Psoas muscle (tissue), 8 donors: ENCODE measurements at places on chromosomes 6 and 20. TPM values are rescaled to one million over a fixed set of nuclear protein-coding genes. Genes with fewer than 3 reads are reported as not detected.

Gene SIRPD
- not detected for total RNA-seq

Gene PRPH2
- total RNA-seq, result 4.9 TPM

Gene TMEM242
- total RNA-seq, result 12.7 TPM

- H3K36me3 ChIP-seq, result peaks cover 10% of the 10 kb centered on the region
- DNase-seq, result no peak
- peaks cover 3% of the 10 kb centered on the region for H3K27me3 ChIP-seq
These were observed 54.3 kb downstream of the ADGRF5 start for GRCh38 chr6:46867411-46867810.

GRCh38 chr20:19784511-19785172 lies 26.6 kb downstream of the RIN2 start:
- H3K36me3 ChIP-seq, result no peaks in the 10 kb centered on the region
- H3K27ac ChIP-seq, result peak overlapping the region; percentile 63
- peaks cover 39% of the 10 kb centered on the region for H3K4me1 ChIP-seq
- H3K27me3 ChIP-seq, result no peaks in the 10 kb centered on the region

DNA sequence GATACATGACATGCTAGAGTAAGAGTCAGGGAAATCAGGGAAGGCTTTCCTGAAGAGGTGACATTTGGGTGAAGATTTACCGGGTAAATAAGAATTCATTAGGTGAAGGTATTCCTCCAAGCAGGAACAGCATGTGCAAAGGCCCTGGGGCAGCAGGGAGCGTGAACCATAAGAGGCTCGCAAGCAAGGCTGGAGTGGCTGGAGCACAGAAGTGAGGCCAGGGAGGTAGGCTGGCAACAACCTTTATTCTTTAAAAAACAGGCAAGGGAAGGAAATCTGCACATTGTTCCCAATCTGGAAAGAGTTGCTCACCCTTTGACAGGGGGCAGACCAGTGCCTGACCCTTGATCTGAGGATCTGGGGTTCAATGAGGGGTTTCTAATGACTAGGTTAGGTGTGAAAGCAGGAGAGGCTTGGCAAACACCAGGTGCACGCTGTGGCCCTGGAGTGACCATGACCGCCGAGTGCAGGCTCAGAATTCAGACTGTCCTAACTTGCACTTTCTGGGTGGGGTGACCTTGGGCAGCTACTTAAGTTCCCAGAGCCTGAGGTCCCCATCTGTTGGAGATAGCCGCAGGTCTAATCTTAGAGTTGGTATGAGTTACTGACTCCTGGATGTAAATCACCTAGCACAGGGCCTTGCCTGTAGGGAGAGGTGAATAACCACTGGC lies 1.9 kb downstream of the KIAA1755 start:
- no peaks in the 10 kb centered on the region for H3K4me1 ChIP-seq
- no peaks in the 10 kb centered on the region for H3K36me3 ChIP-seq
- no peak overlapping the region for H3K4me3 ChIP-seq
- DNase-seq, result no peak
- H3K27ac ChIP-seq, result no peak overlapping the region

- H3K27ac ChIP-seq, result no peak overlapping the region
- no peak overlapping the region for H3K4me3 ChIP-seq
- no peak for DNase-seq
- H3K4me1 ChIP-seq, result peaks cover 2% of the 10 kb centered on the region
These were observed 36.2 kb upstream of the BAG2 start for GRCh38 chr6:57135885-57136284.

DNA sequence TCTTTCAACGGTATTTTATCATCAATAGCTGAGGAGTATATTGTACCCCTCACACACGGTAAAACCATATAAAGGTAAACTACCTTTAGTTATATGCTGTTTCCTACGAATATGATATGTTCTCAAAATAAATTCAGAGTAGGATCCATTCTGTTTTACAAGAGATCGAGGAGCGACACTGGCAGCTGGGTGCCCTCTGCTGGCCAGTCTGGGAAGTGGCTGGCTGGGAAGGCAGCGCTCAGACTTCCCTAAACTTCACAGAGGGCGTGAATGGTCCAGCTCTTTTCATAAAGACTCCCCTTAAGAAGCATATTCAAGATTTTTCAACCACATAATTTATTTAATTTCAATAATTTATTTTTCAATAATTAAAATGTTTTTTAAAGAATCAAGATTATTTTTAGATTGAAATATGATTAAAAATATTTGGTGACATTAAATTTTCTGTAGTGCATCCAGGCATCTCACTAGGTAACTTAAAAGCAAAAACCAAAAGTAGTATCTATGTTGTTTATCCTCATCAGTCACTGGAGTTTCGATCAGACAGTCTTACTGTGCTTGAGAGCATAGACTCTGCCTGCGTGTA lies 187.5 kb upstream of the PDE10A start:
- no peaks in the 10 kb centered on the region for H3K4me1 ChIP-seq
- peaks cover 15% of the 10 kb centered on the region for H3K27me3 ChIP-seq
- no peaks in the 10 kb centered on the region for H3K36me3 ChIP-seq
- no peak overlapping the region for H3K27ac ChIP-seq

- peaks cover 13% of the 10 kb centered on the region for H3K4me1 ChIP-seq
- no peak overlapping the region for H3K27ac ChIP-seq
- DNase-seq, result no peak
- no peaks in the 10 kb centered on the region for H3K27me3 ChIP-seq
- H3K4me3 ChIP-seq, result no peak overlapping the region
These were observed 73.9 kb upstream of the ZNFX1 start for GRCh38 chr20:49351775-49352174.

DNA sequence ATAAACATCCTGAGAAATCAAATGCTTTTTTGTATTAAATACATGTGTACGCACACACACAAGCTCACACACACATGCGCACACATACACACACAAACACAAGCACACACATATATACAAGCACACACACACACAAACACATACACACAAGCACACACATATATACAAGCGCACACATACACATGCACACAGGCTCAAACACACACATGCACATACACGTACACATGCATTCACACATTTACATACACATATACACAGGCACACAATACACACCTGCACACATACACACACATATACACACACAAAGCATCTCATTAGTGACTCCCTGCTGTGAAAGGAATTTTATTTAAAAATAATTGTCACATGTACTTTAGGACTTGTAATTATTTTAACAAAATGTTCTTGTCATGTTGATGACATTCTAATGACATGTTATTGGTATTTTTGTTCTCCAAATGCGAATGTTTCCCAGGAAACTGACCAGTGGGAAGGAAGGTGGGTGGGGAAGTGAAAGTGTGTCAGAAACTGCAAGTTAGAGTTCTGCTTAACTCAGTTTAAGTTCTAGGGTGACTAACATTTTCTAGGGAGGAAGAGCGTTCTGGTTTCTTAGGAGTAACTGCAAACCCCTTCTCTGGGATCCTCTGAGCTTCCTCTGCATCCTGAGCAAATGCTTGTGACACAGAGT lies 113.9 kb upstream of the ZNF217 start:
- no peak for DNase-seq
- H3K27me3 ChIP-seq, result no peaks in the 10 kb centered on the region
- H3K36me3 ChIP-seq, result no peaks in the 10 kb centered on the region

- H3K36me3 ChIP-seq, result no peaks in the 10 kb centered on the region
- no peaks in the 10 kb centered on the region for H3K27me3 ChIP-seq
- H3K4me1 ChIP-seq, result no peaks in the 10 kb centered on the region
- H3K27ac ChIP-seq, result no peak overlapping the region
These were observed 1009.3 kb downstream of the GRIK2 start for GRCh38 chr6:102402635-102403329.

- no peak overlapping the region for H3K4me3 ChIP-seq
- H3K27me3 ChIP-seq, result no peaks in the 10 kb centered on the region
- peaks cover 91% of the 10 kb centered on the region for H3K36me3 ChIP-seq
- H3K27ac ChIP-seq, result no peak overlapping the region
- H3K4me1 ChIP-seq, result peaks cover 2% of the 10 kb centered on the region
- DNase-seq, result no peak
These were observed 70.4 kb upstream of the SYNJ2 start for GRCh38 chr6:157911278-157911677.

DNA sequence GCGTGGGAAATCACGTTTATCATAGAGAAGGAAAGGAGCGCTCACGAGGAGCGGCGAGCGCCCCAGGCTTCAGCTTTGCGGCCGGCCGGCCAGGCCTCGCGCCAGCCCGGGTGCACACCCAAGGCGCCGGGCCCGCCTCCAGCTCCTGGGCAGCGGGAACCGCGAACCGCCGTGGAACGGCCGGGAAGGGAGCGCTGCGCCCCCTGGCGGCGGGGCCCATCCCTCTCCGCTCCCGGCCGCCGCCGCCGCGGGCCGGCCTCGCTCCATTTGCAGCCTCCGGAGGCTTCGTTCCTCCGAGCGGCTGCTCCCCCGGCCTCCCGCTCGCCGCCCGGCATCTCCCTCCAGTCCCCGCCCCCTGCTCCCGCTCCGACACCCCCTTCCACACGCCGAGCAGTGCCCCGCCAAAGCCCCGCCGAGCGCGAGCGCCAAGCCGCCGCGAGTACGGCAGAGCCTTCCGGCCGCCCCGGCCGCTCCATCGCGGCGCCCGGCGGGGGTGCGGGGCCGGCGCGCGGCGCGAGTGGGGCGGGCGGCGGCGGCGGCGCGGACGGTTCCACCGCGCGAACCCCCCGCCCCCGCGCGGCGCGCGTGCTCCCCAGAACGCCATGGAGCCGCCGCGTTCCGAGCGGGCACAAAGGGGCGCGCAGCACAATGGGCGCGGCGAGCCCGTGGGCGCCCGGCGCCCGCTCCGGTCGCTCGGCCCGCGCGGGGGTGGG lies 946 bp downstream of the BEND3 start:
- no peaks in the 10 kb centered on the region for H3K36me3 ChIP-seq
- no peaks in the 10 kb centered on the region for H3K27me3 ChIP-seq
- peaks cover 12% of the 10 kb centered on the region for H3K4me1 ChIP-seq
- peak; percentile 90 for DNase-seq
- H3K4me3 ChIP-seq, result peak overlapping the region; percentile 94

GRCh38 chr20:25058051-25058846 lies at the start of gene ACSS1:
ACSS1 (minus strand) TSS chr20:25058139; CDS start chr20:25058102, 37 bp downstream.
- no peaks in the 10 kb centered on the region for H3K27me3 ChIP-seq
- H3K36me3 ChIP-seq, result no peaks in the 10 kb centered on the region
- peaks cover 40% of the 10 kb centered on the region for H3K4me1 ChIP-seq
- peak; percentile 84 for DNase-seq
- H3K27ac ChIP-seq, result peak within 1 kb of the TSS; percentile 83
- peak within 1 kb of the TSS; percentile 86 for H3K4me3 ChIP-seq

DNA sequence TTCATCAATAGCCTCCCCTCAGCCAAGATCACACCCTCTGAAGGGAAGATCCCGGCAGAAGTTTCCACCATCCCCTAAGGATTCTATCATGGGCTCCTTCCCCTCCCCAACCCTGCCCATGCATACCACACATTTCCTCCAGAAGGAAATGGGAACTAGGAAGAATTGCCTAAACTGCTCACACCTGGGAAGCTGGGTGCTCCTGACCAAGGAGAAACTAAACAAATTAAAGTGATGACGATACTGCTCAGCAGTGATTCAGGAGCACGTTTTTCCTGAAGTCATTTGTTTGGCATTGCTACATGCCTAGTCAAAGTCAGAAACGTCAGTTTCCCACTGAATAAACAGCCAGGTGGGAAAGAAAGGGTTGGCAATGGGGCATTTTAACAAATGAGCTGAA lies 136.1 kb upstream of the CDYL start:
- H3K4me1 ChIP-seq, result no peaks in the 10 kb centered on the region
- H3K36me3 ChIP-seq, result no peaks in the 10 kb centered on the region
- no peaks in the 10 kb centered on the region for H3K27me3 ChIP-seq
- no peak for DNase-seq
- no peak overlapping the region for H3K27ac ChIP-seq
- H3K4me3 ChIP-seq, result no peak overlapping the region

DNA sequence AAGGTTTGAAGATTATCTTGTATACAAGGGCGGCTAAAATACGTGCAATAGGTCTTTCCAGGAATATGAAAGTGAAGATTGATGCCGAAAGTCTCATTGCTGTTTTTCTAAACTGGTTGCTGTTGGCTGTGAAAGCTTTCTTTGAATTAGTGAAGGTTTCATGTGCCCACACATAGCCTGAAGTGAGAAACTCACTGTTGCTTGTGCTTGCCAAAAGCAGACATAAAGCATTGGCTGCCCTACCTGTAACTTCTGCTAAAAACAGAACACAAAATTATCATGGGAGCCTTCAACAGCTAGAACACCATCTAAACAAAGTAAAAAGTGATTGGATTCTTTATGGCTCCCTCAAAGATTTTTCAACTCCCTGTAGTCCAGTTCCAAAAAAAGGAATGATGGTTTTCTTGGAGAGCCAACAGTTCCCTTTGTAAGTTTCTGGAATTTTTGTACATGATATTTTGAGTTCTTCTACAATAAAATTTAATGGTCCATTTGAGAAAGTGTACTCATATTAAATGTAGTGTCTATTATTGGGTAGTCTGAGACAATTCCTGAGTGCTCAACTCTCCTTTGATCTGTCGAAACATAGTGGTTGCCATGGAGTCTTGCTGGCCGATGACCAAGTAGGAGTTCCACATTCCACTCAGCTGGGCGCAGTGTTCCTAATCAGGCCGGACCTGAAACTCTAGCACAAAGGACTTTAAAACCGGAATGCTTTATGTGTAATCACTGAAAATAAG lies 68.5 kb downstream of the PLEKHG1 start:
- DNase-seq, result peak; percentile 90
- H3K4me3 ChIP-seq, result no peak overlapping the region
- H3K27me3 ChIP-seq, result no peaks in the 10 kb centered on the region
- H3K27ac ChIP-seq, result no peak overlapping the region
- H3K36me3 ChIP-seq, result no peaks in the 10 kb centered on the region

DNA sequence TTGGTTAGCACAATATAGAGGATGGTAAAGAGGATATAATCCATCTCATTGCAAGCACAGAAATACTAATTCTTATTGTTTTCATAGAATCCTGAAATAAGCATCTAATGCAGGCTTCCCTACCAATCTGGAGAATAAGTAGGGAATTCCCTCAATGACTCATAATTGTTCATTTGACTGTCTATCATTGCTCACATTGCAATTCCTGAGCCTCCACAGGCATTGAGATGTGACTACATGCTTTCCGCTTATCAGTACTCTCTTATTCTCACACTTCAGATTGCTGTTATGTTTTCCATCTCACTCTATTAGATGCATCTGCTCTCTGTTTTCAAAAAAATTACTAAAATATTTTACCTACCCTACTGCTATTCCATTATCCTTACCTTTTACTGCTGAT lies 216.2 kb upstream of the PRSS16 start:
- DNase-seq, result no peak
- H3K4me1 ChIP-seq, result no peaks in the 10 kb centered on the region
- no peaks in the 10 kb centered on the region for H3K36me3 ChIP-seq
- no peak overlapping the region for H3K27ac ChIP-seq
- no peaks in the 10 kb centered on the region for H3K27me3 ChIP-seq

GRCh38 chr20:13302647-13303450 lies 81.8 kb downstream of the ISM1 start:
- DNase-seq, result no peak
- no peak overlapping the region for H3K4me3 ChIP-seq
- H3K27me3 ChIP-seq, result no peaks in the 10 kb centered on the region

GRCh38 chr20:50338479-50339391 lies 148.1 kb downstream of the CEBPB start:
- no peaks in the 10 kb centered on the region for H3K36me3 ChIP-seq
- peaks cover 6% of the 10 kb centered on the region for H3K4me1 ChIP-seq
- no peak overlapping the region for H3K4me3 ChIP-seq
- no peaks in the 10 kb centered on the region for H3K27me3 ChIP-seq
- DNase-seq, result no peak
